ENCODE measurements at places on chromosomes 13 and 19.

GRCh38 chr19:2154587-2155075 lies 3.3 kb upstream of the AP3D1 start:
- no peak for DNase-seq

DNA sequence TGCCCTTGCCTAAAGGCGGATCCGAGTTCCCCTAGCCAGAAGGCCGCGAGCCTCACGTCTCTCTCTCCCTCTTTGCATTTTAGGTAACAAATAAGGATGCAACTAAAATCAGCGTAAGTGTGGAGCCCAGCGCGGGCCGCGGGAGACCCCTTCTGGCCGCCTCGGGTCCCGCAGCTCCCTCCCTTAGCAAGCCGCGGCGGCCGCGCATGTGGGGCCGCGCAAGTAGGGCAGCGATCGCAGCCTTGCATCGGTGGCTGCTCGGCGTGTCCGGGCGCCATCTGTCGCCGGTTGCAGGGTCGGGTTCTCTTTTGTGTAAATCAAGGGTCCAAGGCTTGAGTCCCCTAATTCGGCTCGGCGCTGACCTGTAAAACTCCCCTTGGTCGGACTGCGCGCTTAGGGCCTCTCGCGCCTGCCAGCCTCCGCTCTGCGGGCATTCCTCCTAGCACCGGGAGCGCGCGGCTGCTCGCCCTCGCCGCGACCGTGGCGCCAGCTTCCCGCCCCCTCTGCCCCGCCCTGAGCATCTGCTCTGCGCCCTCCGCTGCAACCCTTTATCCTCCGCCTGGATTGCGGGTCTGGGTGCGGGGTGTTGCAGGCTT lies 2.7 kb downstream of the VSTM2B start:
- DNase-seq: no peak

GRCh38 chr13:25738342-25739196 lies 313.2 kb downstream of the SHISA2 start:
- peak; percentile 19 for DNase-seq

GRCh38 chr13:103516015-103516795 lies 450.0 kb upstream of the SLC10A2 start:
- DNase-seq: peak; percentile 76

- DNase-seq: no peak
These were observed 390.5 kb upstream of the PCDH9 start for GRCh38 chr13:67620665-67621064.

GRCh38 chr19:7783991-7784423 lies 21.0 kb downstream of the CLEC4M start:
- DNase-seq: no peak

DNA sequence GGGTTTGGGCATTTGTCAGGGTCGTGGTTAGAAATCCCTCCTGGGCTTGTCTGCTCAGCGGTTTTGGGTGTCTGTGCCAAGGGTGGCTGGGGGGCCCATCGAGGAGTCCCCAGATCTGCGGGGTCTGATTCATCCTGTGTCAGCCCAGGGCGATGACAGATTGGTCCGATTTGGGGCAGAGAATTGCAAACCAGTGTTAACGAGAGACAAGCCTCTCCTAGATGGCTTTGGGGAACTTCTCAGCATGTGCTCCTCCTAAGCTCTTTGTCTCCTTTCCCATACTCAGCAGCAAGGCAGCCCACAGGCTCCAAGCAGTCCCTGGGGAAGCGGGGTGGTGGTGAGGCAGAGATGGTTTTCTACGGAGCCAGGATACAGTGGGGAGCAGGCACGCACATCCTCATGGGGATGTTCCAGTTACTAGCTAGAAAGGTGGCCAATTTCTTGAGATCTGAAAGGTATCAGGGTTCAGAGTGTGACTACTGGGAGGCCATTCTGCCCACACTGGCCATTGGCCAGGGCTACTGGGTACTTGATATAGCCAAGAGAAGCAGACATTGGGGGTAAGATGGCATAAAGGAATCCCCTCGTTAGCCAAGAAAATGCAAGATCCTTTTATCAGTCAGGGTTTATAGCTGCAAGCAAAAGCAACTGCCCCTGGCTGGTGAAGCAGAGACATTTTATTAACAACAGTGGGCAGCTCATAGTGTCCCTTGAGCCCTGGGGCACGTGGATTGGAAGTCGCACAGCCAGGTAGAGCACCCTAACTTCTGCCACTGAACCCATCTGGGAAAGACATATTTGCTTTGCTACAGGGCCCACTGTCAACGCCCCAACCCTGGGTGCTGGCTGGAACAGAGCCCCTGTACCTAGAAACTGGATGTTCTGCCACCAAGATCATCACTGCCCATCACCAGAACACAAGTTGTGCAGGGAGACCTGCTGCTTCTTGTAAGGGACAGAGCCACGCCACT lies 63.6 kb downstream of the RGCC start:
- DNase-seq: no peak

DNA sequence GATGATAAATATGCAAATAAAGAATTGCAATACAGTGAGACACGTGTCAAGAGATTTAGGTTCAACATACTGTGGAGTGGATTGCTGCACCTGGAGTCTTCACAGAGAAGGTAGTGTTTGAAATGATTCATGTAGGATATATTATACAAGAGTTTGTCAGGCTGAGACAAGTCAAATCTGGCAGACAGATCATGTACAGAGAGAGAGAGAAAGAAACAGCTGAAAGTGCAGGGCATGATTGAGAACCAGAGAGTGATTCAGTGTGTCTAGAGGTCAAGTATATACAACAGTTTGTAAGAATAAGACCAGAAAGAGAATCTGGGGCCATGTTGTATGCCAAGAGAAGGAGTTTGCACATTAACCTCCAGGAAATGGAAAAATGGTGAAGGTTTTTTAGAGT lies 2.1 kb upstream of the VWA8 start:
- no peak for DNase-seq

- no peak for DNase-seq
These were observed 45.7 kb upstream of the ZNF730 start for GRCh38 chr19:23071147-23071511.

DNA sequence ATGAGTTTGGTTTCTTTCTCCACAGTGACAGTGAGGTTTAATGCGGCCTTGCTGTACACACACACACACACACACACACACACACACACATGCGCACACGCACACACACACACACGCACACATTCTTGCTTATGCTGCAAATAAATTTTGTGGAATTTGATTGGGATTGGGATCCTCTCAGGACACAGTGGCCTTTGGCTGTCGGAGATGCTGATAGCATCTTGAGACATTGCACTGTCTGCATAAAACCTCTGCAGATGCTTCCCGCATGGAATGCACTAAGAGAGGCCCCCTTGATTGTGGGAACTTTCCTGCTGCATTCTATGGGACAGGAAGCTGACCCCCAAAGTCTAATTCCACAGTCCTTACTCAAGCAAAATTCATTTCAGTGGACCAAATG lies 145.6 kb downstream of the FLT1 start:
- DNase-seq: no peak

DNA sequence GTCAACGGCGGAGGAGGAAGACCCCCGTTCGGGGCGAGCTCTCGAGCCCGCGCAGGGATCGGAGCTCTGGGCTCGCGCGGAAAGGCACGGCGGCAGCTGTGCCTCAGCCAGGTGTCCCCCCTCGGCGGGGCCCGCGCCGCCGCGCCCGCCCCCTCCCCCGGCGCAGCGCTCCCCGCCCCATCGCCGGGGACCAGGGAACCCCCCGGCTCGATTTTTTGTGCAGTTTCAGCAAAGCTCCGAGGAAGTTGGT lies 110.0 kb downstream of the KCNRG start:
- no peak for DNase-seq
